ENCODE measurements at places on chromosomes 4 and X.

GRCh38 chrX:119040432-119040831 is 32.4 kb upstream of the CT47C1 start:
- DNase-seq = no peak

DNA sequence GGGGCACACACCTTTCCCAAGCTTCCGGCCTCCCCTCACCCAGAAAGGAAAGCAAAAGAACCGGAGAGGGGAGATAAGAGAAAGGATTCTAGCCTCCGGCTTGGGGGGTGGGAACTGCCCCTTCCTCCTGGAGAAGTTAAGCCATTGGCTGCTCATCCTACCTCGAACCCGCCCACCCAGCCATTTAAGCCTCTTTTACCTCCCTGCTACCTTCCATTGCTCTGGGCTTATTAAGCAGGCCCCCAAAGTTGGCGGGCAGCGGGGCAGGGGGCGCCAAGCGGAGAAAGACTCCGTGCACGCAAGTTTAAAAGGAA is 2.3 kb downstream of the MAML3 start:
- DNase-seq = peak; percentile 69

DNA sequence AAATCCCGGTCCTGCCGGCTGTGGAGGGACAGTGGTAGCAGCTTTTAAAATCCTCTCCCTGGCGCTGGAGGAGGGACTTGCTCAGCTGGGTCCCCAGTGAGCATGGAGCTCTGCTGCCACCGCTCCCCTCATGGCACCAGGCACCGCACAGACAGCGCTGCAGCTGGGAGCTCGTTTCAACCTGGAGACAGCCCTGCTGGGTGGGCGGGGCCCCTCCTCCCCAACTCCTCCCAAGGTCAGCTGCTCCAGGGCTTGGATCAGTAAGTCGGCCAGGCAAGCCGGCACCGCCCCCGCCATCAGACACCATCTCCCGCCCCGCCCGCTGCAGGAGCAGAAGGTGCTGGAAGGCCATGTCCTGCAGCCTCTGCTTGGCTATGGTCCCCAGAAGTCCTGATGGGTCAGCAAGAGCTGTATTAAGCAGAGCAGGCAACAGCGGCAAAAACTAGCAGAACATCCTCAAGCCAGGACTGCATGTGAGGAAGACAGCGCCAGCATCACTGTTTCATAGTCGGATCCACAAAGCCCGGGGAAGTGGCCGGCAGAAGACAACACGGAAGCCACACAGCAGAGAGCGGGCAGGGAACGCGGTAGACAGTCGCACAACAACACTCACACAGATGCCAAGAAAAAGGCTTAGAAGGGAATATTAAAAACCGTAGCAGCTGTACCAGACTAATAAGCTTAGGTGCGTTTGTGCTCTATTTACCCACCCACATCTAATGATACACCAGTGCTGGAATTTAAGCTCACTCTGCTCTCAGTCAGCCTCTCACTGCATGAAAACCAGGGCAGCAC is 16.2 kb downstream of the ZFYVE28 start:
- DNase-seq = peak; percentile 63

GRCh38 chrX:11138498-11139390 is 27.6 kb downstream of the HCCS start:
- DNase-seq = no peak

DNA sequence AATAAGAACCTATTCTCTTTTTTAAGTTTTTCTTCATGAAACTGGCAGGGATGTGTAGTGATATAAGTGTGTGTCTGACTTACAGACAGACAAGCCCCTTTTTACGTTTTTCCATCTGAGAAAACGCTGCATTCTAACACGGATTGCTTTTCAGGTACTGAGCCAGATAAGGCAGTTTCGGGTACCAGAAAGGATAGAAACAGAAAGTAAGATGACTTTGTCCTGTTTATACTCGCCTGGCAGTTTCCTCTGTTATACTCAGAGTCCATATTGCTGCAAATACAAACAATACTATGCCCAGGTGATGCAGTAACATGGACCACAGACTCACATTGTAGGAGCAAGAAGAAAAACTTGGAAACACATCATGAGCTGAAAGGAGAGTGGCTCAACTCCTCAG is 2320.6 kb upstream of the AGA start:
- no peak for DNase-seq

DNA sequence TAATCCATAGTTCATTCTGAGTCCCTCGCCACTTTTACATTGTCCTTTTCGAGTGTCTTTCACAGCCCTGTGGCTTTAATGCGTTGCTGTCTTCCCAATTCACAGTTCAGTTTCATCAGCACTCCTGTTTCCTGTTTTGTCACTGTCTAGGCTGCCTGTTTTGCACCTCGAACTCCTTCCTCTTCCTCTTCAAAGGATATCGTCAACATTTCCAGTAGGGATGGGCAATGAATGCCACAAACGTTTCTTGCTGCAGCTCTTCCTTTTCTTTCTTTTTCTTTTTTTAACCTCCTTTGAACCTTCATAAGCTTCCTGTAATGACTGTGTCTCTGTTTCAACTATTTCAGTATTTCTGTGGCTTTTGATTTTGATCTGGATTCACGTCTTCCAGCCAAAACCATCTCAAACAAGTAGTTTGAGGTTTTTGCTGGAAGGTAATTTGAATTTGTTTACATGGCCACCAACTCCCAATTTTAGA is 105.4 kb downstream of the ANXA3 start:
- no peak for DNase-seq

DNA sequence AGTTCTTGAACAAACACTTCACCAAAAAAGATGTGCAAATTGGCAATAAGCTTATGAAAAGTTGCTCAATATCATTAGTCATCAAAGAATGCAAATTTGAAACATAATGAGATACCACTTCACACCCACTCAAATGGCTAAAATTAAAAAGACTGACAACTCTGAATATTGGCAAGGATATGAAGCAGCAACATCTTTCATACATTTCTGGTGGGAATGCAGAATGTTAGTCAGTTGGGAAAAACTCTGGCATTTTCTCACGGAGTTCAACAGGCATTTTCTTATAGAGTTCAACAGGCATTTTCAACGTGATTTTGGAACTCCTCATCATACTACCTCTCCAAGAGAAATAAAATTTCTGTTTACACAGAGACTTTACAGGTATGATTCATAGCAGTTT is 297.4 kb upstream of the MAGEC2 start:
- no peak for DNase-seq

DNA sequence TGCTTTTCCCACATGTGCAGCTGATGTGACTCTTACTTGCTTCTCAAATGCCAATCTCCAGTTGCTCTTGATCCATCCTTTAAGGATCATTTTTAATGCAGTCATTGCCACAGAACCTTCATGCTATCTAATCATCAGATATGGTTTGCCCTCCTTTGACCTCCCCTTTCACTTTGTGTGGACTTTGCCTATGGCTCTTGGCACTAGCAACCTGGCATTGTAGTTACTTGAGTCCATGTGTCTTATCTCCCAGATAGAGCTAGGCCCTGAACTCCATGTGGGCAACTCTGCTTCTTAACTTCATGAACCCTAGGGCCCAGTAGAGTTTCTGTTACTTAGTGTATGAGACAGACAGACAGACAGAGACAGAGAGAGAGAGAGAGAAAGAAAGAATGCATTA is 41.6 kb downstream of the MTM1 start:
- no peak for DNase-seq

DNA sequence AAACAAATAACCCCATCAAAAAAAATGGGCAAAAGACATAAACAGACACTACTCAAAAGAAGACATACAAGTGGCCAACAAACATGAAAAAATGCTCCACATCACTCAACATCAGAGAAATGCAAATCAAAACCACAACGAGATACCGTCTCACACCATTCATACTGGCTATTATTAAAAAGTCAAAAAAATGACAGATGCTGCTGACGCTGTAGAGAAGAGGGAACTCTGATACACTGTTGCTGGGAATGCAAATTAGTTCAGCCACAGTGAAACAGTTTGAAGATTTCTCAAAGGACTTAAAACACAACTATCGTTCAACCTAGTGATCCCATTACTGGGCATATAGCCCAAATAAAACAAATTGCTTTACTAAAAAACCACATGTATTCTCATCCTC is 671.2 kb upstream of the FTHL17 start:
- no peak for DNase-seq

DNA sequence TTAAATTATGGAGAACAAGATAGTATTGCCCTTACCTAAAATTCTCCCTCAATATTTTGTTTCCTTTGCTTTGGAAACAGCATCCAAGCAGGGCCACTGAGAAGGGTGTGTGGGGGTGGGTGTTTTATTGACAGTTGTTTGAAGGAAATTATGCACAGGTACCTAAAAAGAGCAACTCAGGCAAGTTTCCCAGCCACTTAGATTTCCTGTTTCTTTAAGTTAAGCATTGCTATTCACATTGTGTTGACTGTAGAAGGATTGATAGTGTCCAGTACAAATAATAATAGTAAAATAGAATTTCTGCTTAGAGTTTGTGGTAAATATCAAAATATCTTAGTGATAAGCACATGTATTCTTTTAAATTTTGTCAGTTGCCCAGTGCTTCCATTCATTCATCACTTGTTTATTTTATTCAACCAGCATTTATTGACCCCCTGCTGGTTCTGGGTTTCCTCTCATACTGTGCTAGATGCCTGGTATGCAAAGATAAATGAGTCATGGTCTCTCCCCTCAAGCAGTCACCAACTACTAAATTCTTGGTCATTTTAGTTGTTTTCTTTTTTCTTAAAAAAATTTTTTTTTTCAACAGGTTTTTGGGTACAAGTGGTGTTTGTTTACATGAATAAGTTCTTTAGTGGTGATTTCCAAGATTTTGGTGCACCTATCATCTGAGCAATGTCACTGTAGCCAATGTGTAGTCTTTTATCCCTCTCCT is 50.0 kb downstream of the GALNT7 start:
- DNase-seq = no peak

DNA sequence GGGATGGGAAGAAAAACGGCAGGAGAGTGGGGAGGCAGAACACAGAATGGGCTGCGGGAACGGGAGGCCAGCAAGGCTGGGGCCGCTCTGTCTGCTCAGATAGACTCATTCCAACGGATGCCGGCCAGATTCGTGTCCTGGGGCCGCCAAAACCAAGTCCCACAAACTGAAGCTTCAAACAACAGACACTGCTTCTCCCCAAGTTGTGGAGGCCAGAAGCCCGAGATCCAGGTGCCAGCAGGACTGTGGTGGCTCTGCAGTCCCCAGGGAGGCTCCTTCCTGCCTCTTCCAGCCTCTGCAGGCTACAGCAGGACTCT is 100.6 kb downstream of the ADRA2C start:
- DNase-seq = no peak

GRCh38 chr4:8766610-8767009 is 105.0 kb downstream of the HMX1 start:
- no peak for DNase-seq

DNA sequence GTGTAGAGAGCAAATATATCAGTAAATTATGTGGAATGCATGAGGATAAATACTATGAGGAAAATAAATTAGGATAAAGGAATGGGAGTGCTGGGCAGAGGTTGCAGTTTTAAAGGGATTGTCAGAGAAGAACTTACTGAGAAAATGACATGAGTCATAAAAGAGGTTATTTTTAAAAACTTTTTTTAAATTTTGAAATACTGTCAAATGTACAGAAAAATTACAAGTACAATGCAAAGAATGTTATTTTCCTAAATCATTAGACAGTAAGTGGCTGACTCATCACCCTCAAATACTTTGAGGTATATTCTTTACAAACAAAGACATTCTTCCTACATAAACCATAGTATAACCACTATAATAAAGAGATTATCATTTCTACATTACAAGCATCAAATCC is 29.8 kb upstream of the H2AZ1 start:
- DNase-seq = no peak

- DNase-seq = no peak
These were observed 50.3 kb downstream of the HTRA3 start for GRCh38 chr4:8319731-8320385.

- DNase-seq = no peak
These were observed 28.8 kb downstream of the ATP8A1 start for GRCh38 chr4:42627885-42628646.

DNA sequence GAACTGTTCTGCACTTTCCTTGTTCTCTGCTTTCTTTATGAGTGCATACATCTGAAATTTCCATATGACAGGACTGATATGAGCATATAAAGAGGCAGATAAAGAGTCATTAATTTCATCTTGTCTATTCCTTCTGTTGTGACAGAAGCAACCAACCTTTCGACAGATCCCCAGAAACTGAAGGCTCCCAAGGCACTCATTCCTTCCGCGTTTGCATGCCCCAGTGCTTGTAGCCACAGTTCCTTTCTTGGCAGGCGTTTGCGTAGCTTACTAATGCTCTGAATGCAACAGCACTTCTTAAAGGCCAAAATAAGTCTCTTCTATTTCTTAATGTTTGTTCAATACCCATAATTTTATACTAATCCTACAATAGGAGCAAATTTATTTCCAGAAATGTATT is 94.0 kb upstream of the TBL1X start:
- no peak for DNase-seq

- DNase-seq = peak; percentile 77
These were observed 14.7 kb upstream of the EPGN start for GRCh38 chr4:74293558-74293957.

- peak; percentile 7 for DNase-seq
These were observed 19.9 kb upstream of the MXD4 start for GRCh38 chr4:2281575-2282343.

DNA sequence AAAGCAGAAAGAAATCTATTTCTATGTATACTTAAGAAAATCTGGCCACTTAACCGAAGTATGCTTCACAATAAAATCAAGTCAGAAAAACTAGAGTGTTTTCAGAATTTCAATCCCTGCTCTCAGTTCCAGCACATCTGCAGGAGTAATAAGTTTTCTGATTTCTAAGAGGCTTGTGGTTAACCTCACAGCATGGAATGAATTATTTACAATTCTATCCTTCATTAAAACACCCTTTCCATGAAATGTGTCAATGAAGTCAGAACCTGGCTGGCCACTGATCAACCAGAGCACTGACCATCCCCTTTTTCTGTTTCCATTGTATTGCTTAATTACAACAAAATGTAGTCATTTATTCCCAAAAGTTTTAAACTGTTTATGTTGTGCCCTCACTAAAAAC is 781.4 kb upstream of the INTU start:
- DNase-seq = no peak

DNA sequence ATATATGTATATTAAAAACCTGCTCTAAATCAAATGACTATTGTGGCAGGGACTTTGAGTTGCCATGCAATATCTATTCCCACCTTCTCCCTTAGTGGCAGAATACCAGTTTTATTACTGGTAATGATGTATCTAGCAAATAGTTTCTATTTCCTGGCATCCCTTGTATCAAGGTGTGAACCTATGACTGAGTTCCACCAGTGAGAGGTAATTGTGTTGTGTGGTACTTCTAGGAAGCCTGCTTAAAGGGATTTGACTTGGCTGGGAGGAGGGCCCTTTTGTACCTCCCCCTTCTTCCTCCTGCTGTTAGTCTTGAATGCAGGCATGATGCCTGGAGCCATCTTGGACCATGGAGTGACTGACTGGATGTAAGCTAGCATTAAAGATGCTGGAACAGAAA is 65.4 kb upstream of the DYNLT3 start:
- no peak for DNase-seq

Data from NCI-H510A treated with DMSO at 0.1 percent for 48 hours (cell line).